Endodermal cell (in vitro differentiated cells): ENCODE measurements at places on chromosomes 1 and 21. TPM values are rescaled to one million over a fixed set of nuclear protein-coding genes. Genes with fewer than 3 reads are reported as not detected.

- peaks cover 12% of the 10 kb centered on the region for H3K27me3 ChIP-seq
- DNase-seq, result peak; percentile 14
- H3K27ac ChIP-seq, result no peak overlapping the region
- H3K4me1 ChIP-seq, result no peaks in the 10 kb centered on the region
- no peaks in the 10 kb centered on the region for H3K36me3 ChIP-seq
- H3K4me3 ChIP-seq, result no peak overlapping the region
Measured at GRCh38 chr1:33177996-33178540, 3.8 kb downstream of the TRIM62 start.

DNA sequence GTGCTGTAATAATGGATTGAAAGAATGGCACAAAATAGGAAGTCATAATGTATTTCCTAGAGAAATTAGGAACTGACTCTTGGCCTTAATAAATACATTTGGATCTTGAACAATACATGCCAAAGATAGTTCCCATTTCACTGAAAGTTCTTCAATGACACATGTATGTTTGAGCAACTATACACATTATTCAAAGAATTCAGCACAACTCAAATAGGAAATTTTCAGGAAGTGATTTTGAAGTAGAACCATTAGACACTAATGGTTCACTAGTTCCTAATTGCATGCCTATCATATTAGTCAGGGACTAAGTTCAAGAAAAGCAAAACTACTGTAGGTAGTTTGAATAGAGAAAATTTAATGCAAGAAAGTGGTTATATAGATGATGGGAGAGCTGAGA, 404.7 kb downstream of the LMO4 start:
- no peak overlapping the region for H3K4me3 ChIP-seq
- no peak overlapping the region for H3K27ac ChIP-seq
- no peak for DNase-seq
- H3K4me1 ChIP-seq, result no peaks in the 10 kb centered on the region
- no peaks in the 10 kb centered on the region for H3K36me3 ChIP-seq
- H3K27me3 ChIP-seq, result peaks cover 3% of the 10 kb centered on the region

- H3K27ac ChIP-seq, result no peak overlapping the region
- H3K4me1 ChIP-seq, result no peaks in the 10 kb centered on the region
- H3K4me3 ChIP-seq, result no peak overlapping the region
- DNase-seq, result no peak
Measured at GRCh38 chr1:9753121-9753531, 70.6 kb downstream of the CLSTN1 start.

DNA sequence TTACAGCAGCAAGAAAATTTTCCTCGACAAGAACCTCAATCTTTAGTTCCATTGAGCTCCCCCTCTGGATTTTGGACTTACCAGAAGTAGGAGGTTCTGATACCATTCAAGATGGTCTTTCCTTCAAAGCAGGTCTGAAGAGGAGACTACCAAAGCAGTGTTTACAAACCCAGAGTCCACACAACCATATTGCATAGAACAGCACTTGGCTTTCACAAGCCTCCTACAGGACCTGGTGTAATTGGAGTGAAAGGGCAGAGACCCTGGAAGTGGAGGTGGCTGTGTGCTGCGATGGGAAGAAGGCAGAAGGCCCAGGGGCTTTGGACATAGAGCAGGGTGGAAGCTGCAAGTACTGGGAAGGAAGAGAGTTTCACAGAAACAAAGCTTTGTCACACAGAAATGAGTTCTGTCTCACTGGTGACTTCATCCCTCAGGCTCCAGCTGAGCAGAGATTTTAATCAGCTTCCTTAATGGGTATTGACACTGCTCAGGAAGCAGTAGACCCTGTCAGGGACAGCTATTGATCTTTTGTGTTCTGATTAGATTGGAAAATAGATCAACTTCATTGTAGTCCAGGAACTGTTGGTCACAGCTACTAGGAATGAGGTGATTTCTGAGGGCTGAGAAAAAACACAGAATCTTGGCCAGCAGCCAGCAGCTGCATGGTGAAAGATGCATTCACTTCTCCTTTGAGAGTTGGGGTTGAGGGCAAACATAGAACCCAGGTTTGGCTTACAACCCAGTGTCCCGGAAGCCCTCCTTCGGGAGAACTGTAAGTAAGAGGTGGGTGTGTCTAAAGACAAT, 124.0 kb downstream of the SYT2 start:
- no peaks in the 10 kb centered on the region for H3K36me3 ChIP-seq
- no peaks in the 10 kb centered on the region for H3K27me3 ChIP-seq
- DNase-seq, result no peak
- H3K27ac ChIP-seq, result peak overlapping the region; percentile 3

MAST2 gene
- total RNA-seq, result 46.3 to 60.7 TPM (median 56.6 TPM) in 3 replicates

DNA sequence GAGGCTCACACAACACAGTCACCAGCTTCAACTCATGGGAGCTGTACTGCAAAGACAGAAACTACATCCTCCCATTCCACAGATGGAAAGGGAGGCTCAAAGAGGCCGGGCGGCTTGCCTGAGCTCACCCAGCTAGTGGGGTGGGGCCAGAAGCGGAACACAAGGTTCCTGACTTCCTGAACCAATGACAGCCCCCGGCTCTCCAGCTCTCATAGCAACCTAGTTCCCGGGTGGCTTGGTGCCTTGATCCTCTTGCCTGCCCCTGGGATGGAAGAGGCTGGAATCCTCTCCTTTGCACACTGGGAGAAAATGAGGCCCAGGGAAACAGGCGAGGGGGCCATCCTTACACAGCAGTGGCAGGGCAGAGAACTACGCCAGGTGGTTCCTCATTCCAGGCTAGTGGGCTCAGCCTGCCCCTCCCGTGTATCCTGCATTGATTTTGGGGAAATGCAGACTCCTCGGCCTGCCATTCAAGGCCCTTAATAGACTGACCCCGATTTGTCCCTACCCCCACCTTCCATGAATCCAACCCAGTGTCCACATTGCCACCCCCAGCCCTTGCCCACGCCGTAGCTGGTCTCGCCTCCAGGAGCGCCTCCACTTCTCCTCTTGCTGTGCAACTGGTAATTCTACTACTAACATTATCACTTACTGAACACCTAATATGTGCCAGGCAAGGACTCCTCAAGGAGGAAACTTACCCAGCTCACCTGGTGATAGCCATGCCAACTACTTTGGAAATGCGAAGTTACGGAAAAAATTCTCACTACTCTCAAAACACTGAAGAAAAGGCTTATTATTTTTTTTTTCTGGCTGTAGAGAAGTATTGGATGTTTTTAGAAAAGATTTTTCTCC, 5.0 kb downstream of the RAP1GAP start:
- no peak overlapping the region for H3K27ac ChIP-seq
- H3K4me3 ChIP-seq, result no peak overlapping the region

GRCh38 chr1:13960375-13960987, 260.5 kb downstream of the PRDM2 start:
- H3K36me3 ChIP-seq, result no peaks in the 10 kb centered on the region
- H3K4me3 ChIP-seq, result no peak overlapping the region
- DNase-seq, result peak; percentile 93
- H3K4me1 ChIP-seq, result no peaks in the 10 kb centered on the region
- H3K27ac ChIP-seq, result no peak overlapping the region
- H3K27me3 ChIP-seq, result peaks cover 43% of the 10 kb centered on the region

MOB3C gene
- 1.7 and 2.0 TPM in 2 replicates for total RNA-seq

- no peak overlapping the region for H3K27ac ChIP-seq
- H3K4me1 ChIP-seq, result peaks cover 17% of the 10 kb centered on the region
- no peaks in the 10 kb centered on the region for H3K27me3 ChIP-seq
- no peak for DNase-seq
- H3K36me3 ChIP-seq, result no peaks in the 10 kb centered on the region
- H3K4me3 ChIP-seq, result no peak overlapping the region
Measured at GRCh38 chr1:3097861-3098260, 28.9 kb downstream of the PRDM16 start.

ZNF697 gene
- total RNA-seq, result 10.8 to 13.2 TPM (median 12.0 TPM) in 3 replicates

MLLT11 gene
- 16.5 and 18.3 TPM in 2 replicates for total RNA-seq

IVL gene
- not detected in 3 replicates for total RNA-seq

DNA sequence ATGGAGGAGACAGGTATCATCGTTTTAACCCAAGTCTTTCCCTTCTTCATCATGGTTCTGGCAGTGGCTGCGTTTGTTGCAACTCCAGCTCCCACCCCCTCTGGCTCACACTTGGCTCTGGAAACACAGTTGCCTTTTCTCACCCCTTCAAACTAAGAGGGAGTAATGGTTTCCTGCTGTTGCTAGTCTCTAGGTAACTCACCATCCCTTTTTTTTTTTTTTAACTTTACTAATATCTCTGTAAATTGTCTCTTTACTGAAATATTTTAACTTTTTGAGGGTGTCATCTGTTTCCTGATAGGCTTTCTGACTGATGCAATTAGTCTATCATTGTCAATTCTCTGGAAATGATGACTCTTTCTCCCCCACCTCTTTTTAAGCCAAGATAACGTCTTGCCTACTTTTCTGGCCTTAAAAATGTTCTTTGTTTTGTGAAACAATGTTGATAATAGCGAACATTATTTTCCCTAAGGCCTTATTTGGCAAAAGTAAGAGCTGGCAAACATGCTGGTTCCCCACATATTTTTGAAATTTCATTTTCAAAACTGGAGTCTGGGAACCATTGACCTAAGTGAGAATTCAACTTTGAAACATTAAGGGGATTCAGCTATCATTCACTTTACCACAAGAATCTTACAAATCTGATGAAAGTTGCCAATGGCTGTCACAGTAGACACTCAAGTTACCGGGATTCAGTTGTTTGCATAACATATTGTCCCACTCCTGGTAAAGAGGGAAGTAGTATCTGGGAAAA, 85.3 kb downstream of the LEPR start:
- H3K27ac ChIP-seq, result no peak overlapping the region
- H3K36me3 ChIP-seq, result no peaks in the 10 kb centered on the region
- peak; percentile 48 for DNase-seq
- H3K27me3 ChIP-seq, result no peaks in the 10 kb centered on the region
- H3K4me3 ChIP-seq, result no peak overlapping the region
- H3K4me1 ChIP-seq, result no peaks in the 10 kb centered on the region

DNA sequence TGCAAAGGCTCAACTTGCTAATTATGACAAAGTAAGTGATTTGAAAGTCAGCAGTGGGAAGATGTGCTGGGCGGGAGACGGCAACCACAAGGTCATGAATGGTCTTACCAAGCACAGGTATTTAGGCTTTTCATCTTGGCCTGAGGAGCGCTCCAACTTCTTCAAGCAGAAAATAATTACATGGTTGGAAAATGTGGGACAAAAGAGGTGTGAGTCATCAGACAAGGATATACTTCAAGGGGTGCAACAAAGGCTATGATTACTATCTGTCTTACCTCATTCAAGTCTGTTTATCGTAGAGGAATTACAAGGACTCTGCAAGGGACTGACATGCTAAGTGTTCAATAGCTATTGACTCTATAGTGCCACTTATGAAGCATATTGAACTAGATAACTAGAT, 2005.7 kb downstream of the MRPL39 start:
- no peaks in the 10 kb centered on the region for H3K36me3 ChIP-seq
- no peaks in the 10 kb centered on the region for H3K4me1 ChIP-seq
- no peaks in the 10 kb centered on the region for H3K27me3 ChIP-seq
- DNase-seq, result no peak
- H3K27ac ChIP-seq, result no peak overlapping the region
- no peak overlapping the region for H3K4me3 ChIP-seq

DNA sequence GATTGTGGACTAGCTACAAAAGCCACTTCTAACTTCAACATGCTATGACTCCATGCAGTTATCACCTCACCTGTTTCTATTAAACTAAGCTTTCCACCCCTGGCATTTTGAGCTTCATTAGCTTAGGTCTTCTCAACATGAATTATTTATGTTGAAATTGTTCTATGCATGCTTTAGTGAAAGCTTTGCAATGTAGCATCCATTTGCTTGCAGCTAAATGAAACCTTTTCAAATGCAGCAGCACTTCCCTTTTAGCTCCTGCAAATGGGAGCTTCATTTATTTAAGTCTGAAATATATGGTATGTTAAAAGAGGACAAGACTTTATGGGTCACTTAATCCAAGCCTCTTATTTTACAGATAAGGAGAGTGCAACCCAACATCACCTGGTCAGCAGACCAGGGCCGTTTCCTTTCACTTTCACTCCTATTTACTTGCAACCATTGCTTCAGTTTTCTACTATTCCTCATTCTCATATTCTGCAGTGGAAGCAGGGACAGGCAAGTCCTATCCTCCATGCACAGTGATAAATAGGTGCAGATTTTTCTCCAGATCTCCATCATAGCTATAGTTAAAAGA, 56.4 kb upstream of the SAMSN1 start:
- no peaks in the 10 kb centered on the region for H3K27me3 ChIP-seq
- no peak overlapping the region for H3K27ac ChIP-seq
- H3K36me3 ChIP-seq, result no peaks in the 10 kb centered on the region
- H3K4me1 ChIP-seq, result no peaks in the 10 kb centered on the region
- no peak for DNase-seq
- no peak overlapping the region for H3K4me3 ChIP-seq

DNA sequence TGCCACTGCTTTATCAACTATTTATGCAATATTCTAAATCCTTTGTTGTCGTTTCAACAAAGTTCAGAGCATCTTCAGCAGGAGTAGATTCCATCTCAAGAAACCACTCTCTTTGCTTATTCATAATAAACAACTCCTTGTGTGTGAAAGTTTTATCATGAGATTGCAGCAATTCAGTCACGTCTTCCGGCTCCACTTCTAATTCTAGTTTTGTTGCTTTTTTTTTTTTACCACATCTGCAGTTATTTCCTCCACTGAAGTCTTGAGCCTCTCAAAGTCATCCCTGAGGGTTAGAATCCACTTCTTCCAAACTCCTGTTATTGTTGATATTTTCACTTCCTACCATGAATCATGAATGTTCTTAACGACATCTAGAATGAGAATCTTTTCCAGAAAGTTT, 14.8 kb upstream of the ETS2 start:
- H3K27me3 ChIP-seq, result no peaks in the 10 kb centered on the region
- H3K4me1 ChIP-seq, result peaks cover 10% of the 10 kb centered on the region
- no peaks in the 10 kb centered on the region for H3K36me3 ChIP-seq
- H3K27ac ChIP-seq, result no peak overlapping the region
- no peak for DNase-seq

DNA sequence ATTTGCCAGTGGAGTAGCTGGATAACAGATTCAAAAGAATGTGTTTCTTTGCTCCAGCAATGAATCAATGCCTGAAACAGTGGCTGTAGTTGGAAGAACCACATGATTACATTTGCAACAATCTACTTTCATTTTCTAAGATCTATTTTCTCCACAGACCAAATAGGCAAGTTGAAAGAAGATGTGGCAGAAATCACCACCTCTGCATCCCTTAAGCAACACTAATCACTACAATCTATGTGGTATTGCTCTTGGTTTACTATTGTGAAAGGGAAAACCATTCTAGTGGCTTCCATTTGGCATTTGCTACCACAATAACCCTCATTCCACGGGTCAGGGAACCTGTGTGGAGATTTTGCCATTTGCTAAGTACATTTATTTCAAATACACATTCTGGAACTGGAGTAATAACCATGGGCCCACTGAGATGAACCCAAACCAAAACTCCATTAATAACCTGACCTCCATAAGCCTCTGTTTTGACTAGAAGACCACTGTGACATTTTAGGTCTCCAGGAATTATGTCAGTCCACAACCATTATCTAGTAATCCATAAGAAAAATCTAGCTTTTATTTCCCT, 66.3 kb downstream of the C1orf185 start:
- no peaks in the 10 kb centered on the region for H3K27me3 ChIP-seq
- DNase-seq, result no peak
- no peak overlapping the region for H3K27ac ChIP-seq
- H3K36me3 ChIP-seq, result no peaks in the 10 kb centered on the region
